ENCODE measurements at places on chromosomes 1 and 21.

- DNase-seq = no peak
These were observed 2.1 kb downstream of the MYBPH start for GRCh38 chr1:203173566-203173965.

DNA sequence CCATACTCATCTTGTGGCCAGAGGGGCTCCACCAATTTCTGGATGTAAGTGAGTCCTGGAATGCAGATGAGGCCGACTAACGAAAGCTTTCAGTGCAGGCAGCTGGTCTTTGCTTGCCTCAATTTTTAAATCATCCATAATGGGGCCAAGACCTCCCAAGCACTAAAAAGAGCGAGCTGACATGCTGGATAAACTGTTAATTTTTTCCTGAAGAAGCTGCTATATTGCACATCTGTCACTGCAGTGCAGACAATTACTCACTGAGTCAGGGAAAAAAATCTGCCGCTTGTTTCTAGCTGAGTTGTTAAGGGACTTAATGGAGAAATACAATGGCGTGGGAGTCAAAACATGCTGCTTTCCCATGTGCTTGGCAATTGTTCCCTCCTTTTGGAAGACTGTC, 205.5 kb downstream of the GPATCH2 start:
- no peak for DNase-seq

DNA sequence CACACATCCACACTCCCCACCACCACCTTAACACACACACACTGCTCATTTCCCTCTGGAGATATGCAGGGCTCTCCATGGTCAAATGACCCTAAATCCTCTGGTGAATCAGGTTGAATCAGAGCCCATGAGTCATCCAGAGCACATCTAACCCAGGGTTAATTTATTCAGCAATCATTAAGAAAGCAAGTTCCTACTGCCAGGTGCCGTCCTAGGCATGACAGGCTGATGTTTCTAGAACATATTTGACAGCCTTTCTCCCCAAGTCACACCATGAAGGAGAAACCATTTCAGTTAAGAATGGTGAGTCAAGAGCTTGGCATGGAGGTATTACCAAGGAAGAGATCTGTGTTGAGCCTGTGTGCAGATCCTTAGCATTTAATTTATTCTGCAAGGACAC, 194.3 kb upstream of the CAMK1G start:
- no peak for DNase-seq

GRCh38 chr21:40146216-40146837, 279.1 kb downstream of the PCP4 start:
- DNase-seq = no peak

DNA sequence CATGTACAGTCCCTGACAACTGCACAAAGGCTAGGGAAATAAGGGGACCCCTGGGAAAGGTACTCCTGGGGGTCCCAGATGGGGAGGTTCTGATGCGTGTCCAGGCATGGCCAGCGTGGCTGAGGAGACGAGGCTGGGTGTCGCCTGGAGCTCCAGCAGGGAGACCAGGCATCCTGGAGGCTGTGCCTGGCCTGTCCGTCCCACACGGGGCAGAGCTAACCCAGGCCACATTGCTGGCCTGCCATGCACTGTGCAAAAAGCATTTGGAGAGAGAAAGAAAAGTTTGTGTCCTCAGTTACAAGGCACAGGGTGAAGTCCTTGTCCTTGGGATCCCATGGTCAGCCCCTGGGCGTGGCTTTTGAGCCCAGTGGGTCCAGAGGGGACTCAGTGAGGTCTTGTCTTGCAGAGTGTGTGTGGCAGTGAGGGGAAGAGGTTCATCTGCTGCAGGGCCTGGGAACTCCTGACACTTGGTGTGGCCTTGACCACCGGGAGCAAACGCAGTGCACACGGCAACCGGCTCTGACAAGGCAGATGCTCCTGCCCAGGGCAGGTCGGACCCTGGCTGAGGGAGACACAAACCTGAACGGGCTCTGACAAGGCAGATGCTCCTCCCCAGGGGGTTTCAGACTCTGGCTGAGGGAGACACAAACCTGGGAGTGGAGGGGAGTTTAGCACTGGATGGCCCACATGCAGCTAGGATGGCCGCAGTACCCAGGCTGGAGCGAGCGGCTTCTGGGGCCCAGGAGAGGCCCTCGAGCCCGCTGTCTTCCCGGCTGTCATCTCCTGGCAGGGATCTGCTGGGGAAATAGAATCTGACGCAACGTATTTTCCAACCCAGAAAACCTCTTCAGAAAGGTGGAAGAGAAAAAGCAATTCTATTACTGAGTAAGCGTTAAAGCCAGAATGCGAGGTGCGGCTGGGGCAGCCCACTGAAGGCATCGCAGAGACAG, 37.3 kb upstream of the COL18A1 start:
- DNase-seq = no peak

- no peak for DNase-seq
These were observed 27.6 kb upstream of the BCAS2 start for GRCh38 chr1:114609026-114609425.

DNA sequence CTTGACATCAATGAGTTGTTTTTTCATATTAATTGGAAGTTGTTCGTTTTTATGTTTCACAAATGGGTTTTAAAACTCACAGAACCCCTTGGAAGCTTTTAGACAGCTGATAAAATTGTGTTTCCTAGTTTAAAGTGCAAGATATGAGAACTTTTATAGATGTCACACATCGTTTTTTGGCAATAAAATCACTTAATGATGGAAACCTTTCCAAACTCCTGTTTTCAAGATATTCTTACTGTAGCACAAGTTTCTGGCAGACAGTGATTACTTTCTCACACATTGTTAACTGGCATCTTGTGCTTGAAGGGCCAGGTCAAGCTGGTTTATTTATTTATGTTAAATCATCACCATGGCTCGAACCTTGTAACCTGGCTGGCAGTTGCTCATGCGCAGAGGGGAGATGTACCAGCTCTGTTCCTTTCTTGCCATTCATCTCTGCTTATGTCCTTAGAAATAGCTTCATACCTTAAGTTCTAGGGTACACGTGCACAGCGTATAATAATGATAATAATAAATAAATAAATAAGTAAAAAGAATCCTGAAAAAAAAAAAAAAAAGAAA, 10.2 kb upstream of the RCAN1 start:
- no peak for DNase-seq

DNA sequence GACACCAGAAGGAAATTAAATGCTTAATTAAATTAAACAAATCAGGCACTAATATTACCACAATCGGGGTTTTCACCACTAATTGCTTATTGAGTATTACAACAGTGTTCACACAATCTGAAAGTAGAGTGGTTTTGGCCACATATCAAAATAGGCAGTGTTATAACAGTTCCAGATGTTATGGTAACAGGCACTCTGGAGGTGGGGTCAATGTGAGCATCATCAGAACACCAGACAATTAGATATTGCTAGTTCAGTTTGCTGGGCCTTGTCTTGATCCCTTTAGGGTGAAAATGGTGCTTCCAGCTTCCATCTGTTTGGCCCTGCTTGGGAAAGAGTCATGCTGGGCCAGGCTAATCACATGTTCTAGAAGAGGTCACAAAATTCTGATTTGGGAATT, 14.5 kb upstream of the DDAH1 start:
- no peak for DNase-seq

DNA sequence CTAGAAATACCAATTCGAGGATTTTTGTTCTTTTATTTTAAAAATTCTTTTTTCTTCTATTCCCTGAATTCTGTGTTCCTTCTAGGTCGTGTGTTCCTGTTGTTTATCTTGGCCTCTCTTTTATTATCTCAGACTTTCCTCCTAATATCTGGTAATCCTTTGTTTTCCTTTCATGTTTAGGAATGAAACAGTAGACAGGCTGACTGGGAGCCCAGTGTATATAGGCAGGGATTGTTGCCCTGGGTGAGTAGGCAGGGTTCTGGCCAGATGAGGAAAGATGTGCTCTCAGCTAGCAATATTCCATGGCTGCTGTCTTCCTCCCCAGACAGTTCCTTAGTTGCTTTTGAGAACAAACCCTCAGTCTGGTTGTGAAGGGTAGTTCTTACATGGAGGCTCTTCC, 161.8 kb upstream of the PDE4B start:
- DNase-seq = no peak

GRCh38 chr1:86151427-86151826, 5.1 kb downstream of the COL24A1 start:
- no peak for DNase-seq

GRCh38 chr1:163090321-163090945, 21.3 kb downstream of the RGS4 start:
- no peak for DNase-seq

DNA sequence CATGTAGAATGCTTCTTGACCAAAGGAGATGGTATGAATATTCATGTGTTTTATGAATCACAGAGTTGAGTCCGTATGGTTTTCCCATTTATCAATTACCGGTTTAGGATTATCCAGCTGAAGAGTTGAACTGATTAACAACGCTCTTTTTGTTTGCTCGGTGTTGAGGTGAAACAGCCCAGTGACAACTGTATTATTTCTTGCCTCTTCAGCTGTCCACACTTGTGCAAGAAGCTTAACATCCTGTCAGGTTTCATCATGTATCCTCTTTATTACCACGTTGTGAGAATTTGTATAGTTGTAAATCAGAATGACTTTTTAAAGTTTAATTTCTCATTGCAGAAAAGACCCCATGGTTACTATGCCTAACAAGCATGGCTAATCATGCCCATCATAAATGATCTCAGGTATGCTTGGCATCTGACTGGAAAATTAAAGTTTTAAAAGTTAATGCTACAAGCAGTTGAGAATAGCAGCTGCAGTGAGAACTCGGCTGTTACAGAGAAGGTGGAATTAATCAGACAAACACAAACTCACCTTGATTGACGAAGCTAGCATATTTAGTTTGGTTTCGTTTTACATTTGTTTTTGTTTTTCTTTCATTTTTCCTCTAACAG, 563.2 kb upstream of the ADGRL2 start:
- DNase-seq = no peak

GRCh38 chr1:12106153-12106552, 43.0 kb downstream of the TNFRSF8 start:
- DNase-seq = no peak

DNA sequence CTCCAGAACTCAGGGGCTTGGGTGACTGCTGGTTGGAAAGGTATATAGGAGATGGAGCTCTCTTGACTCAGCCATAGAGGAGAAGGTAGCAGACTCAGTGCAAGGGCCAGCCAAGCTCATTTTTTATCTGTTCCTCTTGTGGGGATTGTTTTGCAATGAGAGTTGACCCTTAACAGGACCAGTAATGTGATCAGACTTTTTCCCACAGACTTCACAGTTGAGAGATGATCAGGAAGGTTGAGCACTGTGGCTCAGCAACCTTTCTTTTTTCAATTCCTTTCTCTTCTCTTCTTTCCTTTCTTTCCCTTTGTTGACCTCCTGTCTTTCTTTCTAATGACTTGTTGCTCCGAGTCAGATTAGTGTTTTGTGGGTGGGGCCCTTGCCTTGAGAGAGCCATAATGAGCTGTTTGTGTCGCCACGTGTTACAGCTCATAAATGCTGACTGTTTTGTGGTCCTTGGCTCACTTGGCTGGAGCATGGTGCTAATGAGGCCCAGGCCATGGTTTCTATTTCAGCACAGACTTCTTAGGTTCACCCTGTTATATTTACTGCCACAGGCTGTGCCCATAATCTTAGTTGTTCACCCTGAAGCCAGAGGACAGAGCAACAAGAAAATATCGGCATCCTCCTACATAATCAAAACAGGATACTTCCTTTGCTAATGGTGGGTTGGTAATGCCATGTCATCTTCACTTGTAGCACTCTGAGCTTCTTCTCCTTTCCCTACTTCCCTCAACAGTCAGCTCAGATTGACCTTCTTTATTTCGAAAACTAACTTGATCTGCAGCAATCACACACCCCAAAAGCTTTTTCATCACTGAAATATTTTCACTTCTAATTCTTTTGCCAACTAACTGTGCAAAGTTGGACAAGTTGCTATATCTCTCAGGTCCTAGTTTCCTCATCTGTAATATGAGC, 13.9 kb downstream of the ADAM30 start:
- DNase-seq = no peak

DNA sequence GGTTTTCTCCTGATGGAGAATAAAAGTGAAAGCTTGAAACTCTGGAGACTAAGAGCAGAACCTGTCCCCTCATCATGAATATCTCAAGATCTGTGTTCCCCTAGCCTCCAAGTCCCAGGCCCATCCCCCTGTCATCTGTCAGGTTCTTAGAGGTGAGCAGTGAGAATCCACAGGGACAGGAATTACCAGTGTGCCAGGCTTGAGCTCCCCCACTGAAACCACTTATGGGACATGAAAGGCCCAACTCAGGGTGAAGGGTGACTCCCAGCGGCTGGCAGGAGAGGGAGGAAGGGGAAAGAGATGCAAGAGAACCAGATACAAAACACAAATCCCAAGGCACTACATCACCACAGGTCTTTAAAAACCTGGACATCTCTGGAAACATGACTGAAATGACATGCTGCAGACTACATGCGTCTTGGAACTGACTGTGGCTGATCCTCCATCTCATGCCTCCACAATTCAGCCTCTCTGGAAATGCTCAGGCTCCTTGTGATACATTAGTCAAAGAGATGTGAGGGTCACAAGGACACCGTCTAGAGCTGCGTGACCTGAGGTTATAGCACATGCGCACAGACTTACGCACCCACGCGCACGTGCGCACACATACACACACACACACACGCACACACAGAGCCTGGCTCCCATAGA, 6.8 kb upstream of the LY9 start:
- no peak for DNase-seq

- DNase-seq = no peak
These were observed 61.0 kb downstream of the OBSCN start for GRCh38 chr1:228268881-228269265.

DNA sequence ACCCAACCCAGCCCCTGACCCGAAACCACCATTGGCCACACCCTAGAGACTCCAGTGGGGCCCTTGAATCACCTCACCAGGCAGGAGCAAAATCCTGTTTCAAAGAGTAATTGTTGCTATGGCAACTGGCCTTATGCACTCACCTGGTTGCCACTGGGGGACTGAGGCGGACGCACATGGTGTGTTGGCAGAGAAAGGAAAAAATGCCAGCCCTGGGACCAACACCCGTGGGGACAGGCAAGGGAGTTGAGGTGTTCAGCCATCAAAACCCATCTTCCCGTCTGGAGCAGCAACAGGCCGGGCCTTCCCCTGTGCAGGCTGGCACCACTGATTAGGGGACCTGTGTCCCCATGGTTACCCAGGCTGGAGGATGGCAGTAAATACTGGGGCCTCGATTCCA, 395.8 kb upstream of the VAMP3 start:
- DNase-seq = no peak

- DNase-seq = no peak
These were observed 739.3 kb downstream of the PLA2G4A start for GRCh38 chr1:187568067-187568466.

DNA sequence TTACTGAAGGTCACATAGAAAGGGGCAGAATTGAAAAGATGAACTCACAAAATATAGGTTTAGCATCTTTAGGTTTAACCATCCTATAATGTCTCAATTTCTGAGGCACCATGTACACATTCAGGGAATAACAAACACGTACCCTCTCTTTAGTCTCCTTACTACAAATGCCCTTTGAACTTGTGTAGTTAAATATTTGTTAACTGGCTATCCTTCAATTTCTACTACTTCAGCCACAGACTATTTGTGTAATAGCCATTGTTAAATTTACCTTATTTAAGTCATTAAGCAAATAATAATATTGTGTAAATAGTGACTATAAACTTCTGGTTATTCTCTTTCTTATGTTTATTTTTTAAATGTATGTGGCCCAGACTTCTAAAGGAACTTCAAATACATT, 600.5 kb downstream of the KCNT2 start:
- no peak for DNase-seq

- DNase-seq = no peak
These were observed 34.6 kb downstream of the DNTTIP2 start for GRCh38 chr1:93844262-93845045.

GRCh38 chr1:8930116-8930515, 15.6 kb upstream of the CA6 start:
- DNase-seq = no peak

GRCh38 chr1:91799863-91800262, 86.1 kb downstream of the TGFBR3 start:
- no peak for DNase-seq

Measured in stimulated activated CD4-positive, alpha-beta T cell treated with anti-CD3 and anti-CD28 coated beads, Interleukin-12 subunit alpha, Interleukin-12 subunit beta, amount 100 ng/mL, for 24 hours (primary cell).